Stimulated activated CD8-positive, alpha-beta memory T cell treated with anti-CD3 and anti-CD28 coated beads, Interleukin-15, amount 100 ng/mL, for 4 hours (primary cell): ENCODE measurements at places on chromosomes 16 and 17.

DNA sequence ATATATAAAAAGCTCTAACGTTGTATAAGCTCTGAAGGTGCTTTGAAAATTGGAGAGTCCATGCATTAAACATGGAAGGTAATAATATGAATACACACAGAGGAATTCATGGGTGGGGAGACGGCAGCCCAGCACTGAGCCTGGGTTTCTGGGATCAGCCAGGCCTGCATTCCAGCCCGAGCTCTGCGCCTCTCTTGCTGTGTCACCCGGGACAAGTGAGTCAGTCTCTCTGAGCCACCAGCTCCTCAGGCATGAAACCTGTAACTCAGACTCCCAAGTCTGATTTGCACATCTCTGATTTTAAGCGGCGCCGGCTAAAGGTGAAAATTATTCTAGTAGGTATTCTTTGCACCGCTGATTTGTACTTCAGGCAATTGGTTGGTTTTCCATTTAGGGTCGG, 238.8 kb downstream of the MRTFB start:
- DNase-seq, result no peak

GRCh38 chr17:20944014-20944865, 98.6 kb downstream of the USP22 start:
- DNase-seq, result no peak

- DNase-seq, result peak; percentile 7
Observed at GRCh38 chr16:67447508-67448076, 16.7 kb downstream of the HSD11B2 start.

GRCh38 chr16:7236824-7237410, 95.7 kb upstream of the RBFOX1 start:
- DNase-seq, result no peak

DNA sequence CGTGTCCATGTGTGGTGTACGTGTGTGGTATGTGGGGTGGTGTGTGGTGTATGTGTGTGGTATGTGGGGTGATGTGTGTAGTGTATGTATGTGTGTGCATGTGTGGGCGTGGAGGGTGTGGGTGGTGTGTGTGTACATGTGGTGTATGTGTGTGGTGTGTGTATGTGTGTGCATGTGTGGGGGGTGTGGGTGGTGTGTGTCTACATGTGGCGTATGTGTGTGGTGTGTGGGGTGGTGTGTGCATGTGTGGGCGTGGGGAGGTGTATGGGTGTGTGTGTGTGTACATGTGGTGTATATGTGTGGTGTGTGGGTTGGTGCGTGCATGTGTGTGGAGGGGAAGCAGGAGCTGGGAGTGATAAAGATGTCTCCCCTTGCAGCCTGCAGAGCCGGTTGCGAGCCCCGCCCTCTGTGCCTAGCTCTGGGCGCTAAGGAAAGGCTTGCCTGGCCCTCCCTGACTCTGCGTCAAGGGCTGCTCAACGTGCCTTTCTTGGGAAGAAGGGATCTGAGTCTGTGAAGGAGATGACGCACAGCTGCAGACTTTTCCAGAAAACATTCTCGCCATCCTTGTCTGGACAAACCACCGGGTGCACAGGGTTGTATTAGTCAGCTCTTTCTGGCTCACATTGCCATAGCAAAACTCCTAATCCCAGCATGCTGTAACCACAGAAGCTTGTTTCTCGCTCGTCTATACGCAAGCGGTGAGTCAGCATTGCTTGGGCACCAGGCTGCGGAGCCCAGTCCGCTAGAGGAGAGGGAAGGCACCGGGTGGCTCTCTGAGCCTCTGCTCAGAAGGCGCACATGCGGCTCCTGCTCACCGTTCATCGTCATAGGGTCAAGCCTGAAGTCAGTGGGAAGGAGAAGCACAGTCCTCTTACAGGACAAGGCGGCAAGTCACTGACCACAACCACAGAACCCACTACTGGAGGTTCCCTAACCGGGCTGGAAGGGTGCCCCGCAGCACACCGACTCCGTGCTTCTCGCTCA, 2.0 kb upstream of the CD300H start:
- no peak for DNase-seq

DNA sequence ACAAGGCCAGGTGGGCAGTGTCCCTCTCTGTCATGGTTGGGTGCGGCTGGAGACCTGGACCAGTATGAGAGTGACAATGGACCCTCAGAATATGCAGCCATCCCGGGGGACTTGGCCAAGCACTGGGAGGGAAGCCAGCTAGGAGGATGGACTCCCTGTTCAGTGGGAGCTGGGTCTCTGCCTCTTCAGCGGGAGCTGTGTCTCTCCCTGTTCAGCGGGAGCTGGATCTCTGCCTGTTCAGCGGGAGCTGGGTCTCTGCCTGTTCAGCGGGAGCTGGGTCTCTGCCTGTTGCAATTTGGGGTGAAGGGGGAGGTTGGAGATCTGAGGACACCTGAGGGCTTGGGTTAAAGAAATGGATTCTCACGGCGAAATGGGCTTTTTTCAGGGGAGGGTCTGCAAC, 3.8 kb upstream of the PRSS33 start:
- DNase-seq, result no peak

DNA sequence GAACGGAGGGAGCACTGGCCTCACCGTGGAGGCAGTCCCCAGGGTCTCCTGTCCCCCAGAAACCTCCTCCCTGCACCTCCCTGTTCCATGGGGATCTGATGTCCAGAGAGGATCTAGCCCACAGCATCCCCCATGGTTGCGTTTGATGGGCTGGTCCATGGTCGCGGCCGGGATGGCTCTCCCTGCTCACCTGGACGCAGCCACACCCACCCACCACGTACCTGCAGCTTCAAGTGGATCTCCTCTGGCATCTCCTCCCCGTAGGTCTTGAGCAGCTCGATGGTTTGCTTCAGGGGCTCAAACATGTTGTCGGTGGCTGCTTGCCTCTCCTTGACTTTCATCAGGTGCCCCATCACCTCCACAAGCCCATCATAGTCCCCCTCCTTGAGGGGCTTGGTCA, 47.9 kb downstream of the DNAH17 start:
- DNase-seq, result no peak

DNA sequence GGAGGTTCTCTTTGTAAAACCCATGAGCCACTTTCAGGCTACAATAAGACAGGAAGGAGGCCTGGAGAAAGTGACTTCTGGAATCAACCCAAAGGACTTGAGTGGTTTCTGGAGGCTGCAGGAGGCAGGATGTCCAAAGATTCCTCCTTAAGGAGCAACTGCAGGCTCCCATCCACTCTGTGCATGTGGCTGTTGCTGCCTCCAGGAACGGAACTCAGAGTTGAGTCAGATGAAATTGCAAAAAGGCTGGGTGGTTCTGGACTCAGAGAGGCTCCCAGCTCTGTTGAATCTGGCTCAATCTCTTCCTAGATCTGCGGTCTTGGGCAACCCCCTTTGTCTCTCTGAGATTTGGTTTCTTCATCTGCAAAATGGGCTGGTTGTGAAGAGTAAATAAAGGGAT, 197.1 kb downstream of the SHISA9 start:
- no peak for DNase-seq

DNA sequence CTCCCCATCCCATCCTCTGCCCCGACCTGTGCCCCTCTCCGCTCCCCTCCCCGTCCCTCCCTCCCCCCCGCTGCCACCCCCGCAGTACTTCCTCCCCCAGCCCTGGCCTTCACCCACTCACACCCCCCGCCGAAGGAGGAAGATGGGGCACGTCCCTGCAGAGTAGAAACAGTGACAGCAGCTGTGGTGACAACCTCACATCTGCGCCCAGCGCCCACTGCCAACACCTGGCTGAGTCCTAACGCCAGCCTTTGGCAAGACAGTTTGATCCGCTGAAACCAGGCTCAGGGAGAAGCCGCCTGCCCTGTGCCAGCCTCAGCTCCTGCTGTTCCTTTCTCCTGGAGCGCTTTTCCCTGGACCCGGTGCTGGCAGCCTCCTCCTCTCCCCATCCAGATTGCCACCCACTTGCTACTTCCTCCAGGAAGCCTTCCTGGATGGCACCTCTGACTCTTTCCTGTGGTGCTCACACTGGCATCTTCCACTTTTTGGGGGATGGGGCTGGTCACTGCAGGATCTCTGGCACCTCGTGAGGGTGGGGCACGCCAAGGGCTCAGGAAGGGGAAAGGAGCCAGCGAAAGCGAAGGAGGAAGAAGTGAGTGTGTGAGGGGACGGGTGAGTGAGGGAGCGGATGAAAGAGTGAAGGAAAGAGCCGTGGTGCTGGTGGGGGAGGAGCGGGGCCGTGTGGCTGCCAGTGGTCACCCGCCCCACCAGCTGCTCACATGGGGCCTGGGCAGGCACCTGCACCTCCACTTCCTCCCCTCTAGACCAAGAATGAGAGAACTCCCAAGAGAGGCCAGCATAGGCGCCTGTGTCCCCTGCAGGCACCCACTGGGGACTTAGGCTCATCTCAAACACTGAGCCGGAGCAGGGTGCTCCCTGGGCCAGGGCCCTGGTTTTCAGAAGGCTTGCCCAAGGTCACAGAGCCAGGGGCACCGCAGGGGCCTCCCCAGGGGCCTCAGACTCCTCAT, 27.0 kb downstream of the ZFPM1 start:
- DNase-seq, result peak; percentile 41

DNA sequence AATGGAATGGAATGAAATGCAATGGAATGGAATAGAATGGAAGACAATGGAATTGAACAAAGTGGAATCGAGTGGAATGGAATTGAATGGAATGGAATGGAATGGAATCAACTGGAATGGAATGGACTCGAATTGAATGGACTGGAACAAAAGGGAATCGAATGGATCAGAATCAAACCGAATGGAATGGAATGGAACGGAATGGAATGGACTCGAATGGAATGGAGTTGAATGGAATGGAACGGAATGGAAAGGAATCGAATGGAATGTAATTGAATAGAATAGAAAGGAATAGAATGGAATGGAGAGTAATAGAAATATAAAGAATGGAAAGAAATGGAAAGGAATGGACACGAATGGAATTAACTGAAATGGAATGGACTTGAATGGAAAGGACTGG, 475.2 kb upstream of the WSB1 start:
- DNase-seq, result no peak

DNA sequence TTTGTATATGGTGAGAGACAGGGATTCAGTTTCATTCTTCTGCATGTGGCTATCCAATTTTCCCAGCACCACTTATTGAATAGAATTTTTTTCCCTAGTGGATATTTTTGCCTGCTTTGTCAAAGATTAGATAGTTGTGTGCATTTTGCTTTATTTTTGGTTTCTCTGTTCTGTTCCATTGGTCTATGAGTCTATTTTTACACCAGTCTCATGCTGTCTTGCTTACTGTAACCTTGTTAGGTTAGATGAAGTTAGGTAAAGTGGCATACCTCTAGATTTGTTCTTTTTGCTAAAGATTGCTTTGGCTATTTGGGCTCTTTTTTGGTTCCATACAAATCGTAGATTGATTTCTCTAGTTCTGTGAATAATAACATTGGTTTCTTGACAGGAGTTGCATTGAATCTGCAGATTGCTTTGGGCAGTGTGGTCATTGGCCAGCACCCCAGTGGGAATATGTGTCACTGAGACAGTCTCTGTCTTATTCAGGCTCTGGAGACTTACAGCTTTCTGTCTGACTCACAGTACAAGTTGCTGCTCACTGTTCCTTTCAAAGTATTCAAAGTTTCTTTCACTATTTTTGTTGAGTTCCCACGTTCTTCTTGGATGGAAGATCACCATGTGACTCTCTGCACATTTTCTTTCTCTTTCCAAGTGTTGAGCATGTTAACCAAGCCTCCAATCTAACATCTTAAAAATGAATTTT, 709.1 kb downstream of the CDH11 start:
- DNase-seq, result no peak
